ENCODE measurements at places on chromosomes 12 and 14.

DNA sequence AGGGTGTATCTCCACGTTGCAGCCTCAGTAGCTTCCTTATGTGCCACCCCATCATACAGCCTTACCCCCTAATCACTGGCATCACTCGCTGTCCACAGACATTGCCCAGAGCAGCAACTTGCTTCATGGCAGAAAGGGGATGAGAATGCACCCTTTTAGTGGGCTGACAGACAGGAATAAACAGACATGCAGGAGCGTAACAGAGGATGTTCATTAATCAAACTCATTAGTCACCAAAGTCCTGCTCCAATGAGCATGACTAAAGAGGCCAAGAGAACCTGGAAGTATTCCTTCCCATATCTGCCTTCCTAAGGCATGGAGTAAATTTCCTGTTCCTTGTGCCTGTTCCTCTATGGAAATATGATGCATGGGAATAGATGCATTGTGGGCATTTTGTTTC is 197.0 kb downstream of the PHLDA1 start:
- DNase-seq, result no peak

DNA sequence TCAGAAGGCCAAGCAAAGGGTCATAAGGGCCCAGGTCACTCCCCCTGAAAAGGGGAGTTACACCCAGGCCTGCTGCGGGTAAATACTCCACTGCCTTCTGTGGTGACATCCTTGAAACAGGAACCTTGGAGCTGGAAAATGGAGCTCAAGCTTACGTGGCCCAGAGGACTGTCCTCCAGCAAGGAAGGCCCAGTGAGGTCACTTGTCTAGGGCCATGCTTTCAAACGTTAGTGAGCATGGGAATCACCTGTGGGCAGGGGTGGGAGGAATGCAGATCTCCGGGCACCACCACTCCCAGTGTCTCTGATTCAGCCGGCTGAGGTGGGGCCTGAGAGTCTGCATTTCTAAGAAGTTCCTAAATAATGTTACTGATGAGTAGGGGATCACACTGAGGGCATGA is 140.5 kb upstream of the CCND2 start:
- DNase-seq, result no peak

DNA sequence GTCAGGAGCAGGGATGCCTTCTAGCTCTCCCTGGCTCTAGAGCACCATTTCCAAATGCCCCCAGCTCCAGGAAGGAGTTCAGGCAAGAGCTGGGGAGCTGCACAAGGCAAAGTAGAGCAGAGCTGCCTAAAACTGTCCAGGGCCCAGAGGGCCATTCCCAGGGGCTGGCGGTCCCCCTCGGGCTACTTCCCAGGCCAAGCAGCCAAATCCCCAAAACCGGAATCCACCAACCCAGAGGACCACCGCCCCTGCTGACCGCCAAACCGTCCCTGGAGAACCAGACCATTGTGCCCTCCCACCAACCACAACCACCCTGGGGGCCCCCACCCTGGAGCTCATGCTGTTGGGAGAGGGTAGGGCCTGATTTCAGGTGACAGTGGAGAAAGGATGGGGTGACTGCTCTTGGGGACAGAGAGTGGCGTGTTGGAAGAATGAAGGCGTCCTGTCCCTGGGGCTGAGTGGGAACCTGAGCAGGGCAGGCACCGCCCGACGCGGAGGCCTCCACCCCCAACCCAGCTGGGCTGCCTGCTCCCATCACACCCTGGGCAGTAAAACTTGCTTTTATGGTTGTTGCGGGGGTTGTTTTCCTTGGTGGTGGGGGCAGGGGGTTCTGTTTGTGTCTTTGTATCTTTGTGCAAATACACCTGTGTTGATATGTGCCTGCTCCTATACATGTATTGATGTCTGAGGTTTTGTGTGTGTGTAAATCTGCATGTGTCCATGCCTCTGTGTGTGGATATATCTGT is 24.0 kb upstream of the KRT78 start:
- DNase-seq, result no peak

DNA sequence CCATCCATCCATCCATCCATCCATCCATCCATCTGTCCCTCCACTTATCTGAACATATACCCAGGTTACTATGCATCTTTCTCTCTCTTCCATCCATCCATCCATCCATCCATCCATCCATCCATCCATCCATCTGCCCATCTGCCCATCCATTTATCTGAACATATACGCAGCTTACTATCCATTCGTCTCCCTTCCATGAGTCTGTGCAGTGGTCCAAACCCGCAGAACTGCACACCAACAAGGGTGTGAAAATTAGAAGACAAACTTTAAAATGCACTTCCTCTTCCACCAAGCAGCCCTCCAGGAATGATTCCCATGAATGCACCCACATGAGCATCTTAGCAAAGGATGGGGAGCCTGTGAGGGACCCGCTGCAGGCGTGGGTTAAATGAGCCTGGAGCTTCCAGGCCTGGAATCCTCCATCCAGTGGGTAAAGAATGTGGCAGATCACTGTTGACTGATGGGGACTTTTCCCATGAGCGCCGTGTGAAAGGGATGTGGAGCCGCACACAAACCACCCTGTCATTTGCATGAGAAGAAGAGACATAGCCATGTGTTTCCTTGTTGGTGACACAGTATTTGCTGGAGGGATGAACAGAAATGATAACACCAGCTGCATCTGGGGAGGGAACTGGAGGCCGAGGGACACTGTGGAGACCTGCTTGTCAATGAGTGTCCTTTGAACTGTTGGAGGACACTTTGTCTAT is 376.6 kb downstream of the ADGRD1 start:
- no peak for DNase-seq

- DNase-seq, result no peak
Observed at GRCh38 chr14:90605430-90605829, 208.6 kb downstream of the CALM1 start.

All from stimulated activated CD4-positive, alpha-beta T cell treated with anti-CD3 and anti-CD28 coated beads, Interleukin-2, amount 100 ng/mL, for 24 hours (primary cell).